ENCODE measurements at places on chromosomes 6 and 20.

DNA sequence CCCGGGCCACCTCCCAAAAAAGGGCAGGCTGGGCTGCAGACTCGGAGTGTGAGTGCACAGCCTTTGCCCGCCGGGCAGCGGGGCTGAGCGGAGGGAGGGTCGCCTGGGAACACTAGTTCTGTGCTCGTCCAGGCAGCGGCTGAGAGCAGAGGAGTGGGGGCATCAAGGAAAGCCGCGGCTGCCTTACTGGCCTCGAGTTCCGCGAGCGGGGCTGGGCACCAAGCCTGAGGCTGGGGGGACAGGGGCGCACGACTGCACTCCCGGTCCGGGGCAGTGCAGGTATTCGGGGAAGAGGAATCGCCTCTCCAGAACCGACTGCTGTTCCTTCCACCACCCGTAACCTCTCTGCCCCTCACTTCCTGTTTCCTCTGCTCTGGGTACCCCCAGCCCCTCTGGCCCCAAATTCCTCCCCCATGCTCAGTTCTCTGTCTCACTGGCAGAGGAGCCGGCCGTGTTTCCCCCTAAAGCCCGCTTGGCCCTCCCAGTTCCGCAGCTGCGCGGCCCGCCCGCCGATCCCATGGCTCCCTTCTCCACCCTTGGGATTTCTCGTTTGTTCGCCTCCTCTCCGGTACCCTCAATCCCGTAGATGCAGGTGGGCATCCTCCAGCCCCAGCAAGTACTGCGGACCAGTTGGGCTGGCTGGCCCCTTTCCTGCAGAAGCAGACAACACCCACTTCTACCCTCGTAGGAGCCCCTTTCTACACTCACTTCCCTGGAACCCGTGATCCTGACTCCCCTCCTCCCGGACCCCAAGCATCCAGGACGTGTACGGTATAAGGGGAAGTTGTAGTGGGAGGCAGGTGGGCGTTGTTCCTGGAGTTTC lies 5.1 kb downstream of the RING1 start:
- peak; percentile 56 for DNase-seq

- DNase-seq, result no peak
These were observed 293.9 kb downstream of the QKI start for GRCh38 chr6:163708466-163708865.

DNA sequence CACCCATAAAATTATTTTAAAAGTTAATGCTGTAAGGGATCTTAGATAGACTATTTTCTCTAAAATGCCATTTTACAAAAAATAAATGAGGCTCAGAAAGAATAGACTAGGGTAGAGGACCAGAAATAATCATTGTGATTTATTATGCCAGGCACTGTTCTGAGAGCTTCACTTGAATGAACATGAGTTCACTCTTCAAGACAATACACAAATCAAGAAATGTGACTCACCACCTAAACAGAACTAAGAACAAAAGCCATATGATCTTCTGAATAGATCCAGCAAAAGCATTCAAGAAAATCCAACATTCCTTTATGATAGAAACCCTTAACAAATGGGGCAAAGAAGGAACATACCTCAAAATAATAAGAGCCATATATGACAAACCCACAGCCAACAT lies 582.0 kb downstream of the PKHD1 start:
- DNase-seq, result no peak

- DNase-seq, result no peak
These were observed 124.2 kb upstream of the PTPN1 start for GRCh38 chr20:50385733-50386640.

GRCh38 chr6:114367315-114367961 lies 24.6 kb upstream of the HS3ST5 start:
- no peak for DNase-seq
